ENCODE measurements at places on chromosomes 11 and 22.

DNA sequence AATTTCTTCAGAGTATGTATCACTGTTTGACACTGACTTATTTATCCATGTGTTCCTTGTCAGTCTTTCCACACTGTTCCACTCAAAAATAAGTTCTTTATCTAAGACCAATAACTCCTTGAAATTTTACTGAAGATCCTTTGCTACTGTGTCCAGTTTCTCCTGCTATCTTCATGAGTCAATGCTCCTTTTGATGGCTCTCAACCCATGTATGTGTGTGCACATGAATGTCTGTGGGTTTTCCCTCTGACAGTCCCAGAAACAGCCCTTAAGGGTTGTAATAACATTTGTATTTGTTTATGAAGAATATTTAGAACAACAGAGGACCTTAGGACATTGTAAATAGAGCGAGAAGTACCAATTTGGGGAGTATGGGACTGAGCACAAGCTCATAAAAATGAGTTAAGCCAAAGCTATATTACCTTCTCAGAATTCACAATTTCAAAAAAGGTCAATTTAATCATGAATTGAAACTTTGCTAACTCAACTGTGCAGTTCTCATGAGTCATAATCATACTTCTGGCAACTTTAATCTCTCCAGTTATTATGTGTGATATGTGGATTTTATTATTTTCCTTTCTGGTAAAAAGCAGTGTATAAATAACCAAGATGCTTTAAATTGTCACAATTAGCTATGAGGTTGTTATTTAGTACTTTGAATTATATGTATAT is 533.6 kb downstream of the CNTN5 start:
- no peak for DNase-seq

DNA sequence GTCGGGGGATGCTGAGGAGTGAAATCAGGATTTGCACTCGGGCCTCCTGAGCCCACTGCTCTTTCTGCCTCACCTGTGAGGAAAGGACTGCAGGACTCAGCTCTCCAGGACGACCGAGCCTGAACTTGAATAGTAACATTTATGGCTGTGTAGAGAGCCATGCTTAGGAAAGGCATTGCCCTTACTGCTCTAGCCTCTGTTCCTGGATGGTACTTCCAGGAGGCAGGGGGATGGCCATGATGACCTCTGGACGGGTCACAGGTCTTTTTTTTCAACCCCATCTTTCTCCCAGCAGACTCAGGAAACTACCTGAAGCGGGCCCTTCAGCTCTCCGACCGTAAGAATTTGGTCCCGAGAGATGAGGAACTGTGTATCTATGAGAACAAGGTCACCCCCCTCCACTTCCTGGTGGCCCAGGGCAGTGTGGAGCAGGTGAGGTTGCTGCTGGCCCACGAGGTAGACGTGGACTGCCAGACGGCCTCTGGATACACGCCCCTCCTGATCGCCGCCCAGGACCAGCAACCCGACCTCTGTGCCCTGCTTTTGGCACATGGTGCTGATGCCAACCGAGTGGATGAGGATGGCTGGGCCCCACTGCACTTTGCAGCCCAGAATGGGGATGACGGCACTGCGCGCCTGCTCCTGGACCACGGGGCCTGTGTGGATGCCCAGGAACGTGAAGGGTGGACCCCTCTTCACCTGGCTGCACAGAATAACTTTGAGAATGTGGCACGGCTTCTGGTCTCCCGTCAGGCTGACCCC is 11.3 kb downstream of the ANKK1 start:
- DNase-seq = no peak

DNA sequence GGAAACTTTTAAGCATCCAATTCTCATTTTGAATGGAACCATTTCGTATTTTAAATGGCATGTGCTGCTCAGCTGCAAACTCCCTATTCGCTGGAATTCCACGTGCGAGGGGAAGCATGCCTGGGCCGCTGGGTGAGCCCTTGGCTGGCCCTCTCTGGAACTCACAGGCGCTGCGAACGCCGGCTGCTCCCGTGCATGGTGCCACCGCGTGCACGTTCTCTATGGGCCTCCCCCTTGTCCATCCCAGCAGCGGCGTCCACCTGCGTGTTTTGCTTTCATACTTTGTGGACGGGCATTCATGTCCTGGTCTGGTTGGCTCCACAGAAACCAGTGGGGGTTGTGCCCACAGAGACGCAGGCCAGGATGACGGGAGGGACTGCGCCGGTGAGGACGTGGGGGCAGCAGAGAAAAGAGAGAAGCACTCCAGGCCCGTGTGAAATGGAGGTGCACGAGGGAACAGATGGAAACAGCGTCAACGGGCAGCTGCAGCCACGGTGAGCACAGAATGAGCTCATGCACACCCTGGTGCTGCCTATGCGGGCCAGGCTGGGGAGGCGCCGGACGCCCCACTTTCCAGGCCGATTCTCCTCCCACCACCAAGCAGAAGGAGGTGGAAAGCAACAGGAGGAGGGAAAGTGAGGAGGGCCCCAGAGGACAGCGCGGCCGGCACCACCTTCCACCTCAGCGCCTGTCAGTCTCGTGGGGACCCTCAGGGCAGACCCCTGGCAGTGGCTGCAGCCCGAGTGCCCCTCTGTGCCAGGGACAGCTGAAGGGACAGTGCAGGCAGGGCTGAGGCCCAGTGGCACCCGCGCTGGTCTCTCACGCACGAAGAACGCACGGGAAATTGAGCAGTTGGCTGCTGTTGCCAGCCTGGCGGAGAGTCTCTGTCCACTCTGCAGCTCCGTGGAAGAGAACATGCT is 29.1 kb downstream of the TOLLIP start:
- no peak for DNase-seq

DNA sequence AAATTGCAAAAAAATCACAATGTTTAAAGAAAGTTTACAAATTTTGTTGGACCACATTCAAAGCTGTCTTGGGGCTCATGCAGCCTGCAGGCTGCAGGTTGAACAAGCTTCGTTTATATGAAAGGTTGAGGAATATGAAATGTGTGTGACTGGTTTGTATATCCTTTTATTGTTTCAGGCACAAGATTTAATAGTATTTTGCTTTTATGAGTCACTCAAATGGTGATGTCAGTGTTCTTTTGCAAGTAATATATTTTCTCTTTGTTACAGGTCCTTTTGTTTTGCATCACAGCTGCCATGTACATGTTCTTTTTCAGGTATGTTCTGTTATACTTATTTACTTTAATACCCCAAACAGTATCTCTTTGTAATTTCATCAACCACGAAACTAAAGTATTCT is 198.6 kb downstream of the TMEM135 start:
- DNase-seq = no peak

GRCh38 chr11:24421766-24422165 is 75.1 kb upstream of the LUZP2 start:
- no peak for DNase-seq

- DNase-seq = no peak
Observed at GRCh38 chr11:36365907-36366306, 69.8 kb downstream of the PRR5L start.

- DNase-seq = no peak
Observed at GRCh38 chr22:30288419-30289140, 725 bp downstream of the CASTOR1 start.

GRCh38 chr11:101617735-101618332 is 34.0 kb upstream of the TRPC6 start:
- no peak for DNase-seq

Measured in hematopoietic multipotent progenitor cell treated with erythropoietin and hydrocortisone succinate and interleukin-3 and kit ligand, for 17 days (in vitro differentiated cells).